MCF 10A (cell line): ENCODE measurements at places on chromosomes 16 and 17. TPM values are rescaled to one million over a fixed set of nuclear protein-coding genes. Genes with fewer than 3 reads are reported as not detected.

DNA sequence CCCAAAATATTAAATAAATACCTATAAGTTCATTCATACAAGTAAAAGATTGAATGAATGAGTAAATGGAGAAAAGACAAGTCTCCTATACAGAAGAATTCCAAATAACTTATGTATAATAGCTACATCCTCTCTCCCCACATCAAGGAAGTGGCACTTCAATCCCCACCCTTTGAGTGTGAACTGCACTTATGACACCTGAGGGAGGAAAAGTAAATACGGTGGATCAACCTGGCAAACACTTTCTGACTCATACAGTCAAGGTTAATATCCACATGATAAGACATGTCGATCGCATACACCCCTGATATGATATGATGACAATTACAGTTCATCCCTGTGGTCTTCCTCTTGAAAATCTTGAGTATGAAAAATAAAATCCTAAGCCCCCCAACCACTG lies 18.0 kb downstream of the SLFN12L start:
- H3K27ac ChIP-seq, result no peak overlapping the region
- no peak overlapping the region for H3K4me3 ChIP-seq
- peak; percentile 38 for DNase-seq
- H3K4me1 ChIP-seq, result no peaks in the 10 kb centered on the region
- no peaks in the 10 kb centered on the region for H3K36me3 ChIP-seq

DNA sequence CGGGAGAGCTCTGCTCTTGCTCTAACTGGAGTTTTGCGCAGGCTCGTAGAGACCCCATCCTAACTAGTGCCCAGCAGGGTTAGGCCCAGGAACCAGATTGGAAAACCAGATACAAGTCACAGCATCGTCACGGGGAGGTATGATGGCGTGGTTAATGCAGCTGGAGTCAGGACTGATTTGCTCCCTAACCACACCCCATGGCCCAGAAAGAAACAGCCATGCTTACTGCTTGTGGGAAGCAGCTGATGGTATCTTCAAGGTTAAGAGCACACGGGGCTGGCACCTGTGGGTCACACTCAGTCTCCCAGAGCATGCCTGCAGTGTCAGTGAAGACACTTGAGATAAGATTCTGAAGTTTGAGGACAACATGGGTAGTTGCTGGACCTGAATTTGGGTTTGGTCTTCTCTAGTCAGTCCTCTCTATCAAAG lies 60.2 kb downstream of the WIPI1 start:
- no peaks in the 10 kb centered on the region for H3K4me1 ChIP-seq
- H3K4me3 ChIP-seq, result no peak overlapping the region
- no peak for DNase-seq
- H3K27me3 ChIP-seq, result no peaks in the 10 kb centered on the region
- H3K36me3 ChIP-seq, result no peaks in the 10 kb centered on the region

DNA sequence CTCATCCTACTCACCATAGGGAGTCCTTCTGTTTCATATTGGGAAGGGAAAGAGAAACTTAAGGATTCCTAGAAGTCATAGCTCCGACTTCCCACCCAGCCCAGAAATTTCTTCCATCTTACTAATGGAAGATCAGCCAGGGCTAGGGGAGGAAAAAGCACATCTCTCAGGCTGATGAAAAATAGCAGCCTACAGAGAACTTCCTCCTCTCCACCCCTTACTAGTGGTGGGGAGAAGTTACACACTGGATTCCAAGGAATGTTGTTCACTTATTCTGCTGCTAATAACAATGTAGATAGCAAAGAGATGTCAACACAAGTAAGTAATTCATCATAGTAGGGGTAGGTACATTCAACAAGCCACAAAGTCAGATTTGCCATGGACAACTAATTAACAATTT lies 94.4 kb downstream of the SPACA3 start:
- H3K27ac ChIP-seq, result no peak overlapping the region
- peaks cover 1% of the 10 kb centered on the region for H3K27me3 ChIP-seq
- no peak overlapping the region for H3K4me3 ChIP-seq
- no peak for DNase-seq

DVL2 gene
- total RNA-seq, result 34.9 and 37.4 TPM in 2 replicates

TMC7 gene
- total RNA-seq, result 4.1 and 6.0 TPM in 2 replicates

UTS2R gene
- total RNA-seq, result not detected in 2 replicates

BIRC5 gene
- total RNA-seq, result 24.6 and 45.6 TPM in 2 replicates

DNA sequence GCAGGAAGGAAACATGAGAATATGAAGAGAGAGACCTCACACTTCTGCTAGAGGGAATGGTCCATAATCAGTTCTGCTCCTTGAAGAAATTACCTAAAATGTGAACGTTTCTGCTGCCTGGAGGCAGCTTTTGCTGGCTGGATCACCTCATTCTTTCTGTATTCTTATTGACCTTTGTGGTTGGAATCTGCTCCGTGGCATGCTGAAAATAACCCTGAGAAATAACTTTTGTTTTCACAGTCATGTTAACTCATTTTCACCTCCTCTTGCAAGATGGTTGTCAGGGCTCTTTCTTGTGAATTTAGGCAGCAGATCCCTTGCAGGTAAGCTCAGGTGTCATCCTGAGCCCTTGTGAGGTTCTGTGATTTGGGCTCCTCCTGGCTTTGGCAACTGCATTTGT lies 70.2 kb downstream of the IRF8 start:
- H3K27me3 ChIP-seq, result peaks cover 67% of the 10 kb centered on the region
- no peak overlapping the region for H3K27ac ChIP-seq
- no peaks in the 10 kb centered on the region for H3K4me1 ChIP-seq
- no peak for DNase-seq
- H3K4me3 ChIP-seq, result no peak overlapping the region

DNA sequence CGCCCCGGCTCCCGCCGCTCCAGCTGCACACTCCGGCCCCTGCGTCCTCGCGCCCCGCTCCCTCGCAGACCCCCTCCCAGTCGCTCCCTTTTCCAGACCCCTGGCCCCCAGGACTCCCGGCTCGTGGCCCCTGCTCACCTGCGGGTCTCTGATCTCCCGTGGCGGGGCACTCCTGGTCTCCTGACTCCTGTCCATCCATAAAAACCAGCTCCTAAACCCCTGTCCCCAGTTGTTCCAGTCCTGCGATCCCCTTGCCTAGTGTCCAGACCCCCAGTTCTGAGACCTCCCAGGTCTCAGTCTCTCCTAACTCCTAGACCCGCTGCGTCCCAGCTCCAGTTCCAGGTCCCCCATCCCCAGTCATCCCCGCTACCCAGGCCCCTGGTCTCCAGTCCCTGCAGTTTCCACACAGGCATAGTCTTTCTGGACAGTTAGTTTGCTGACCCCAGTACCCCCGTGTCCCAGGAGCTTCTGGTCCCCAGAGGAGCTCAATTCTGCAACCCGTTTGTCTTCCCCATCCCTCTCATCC lies 379 bp downstream of the SNX29 start:
- H3K27me3 ChIP-seq, result no peaks in the 10 kb centered on the region
- H3K4me3 ChIP-seq, result peak overlapping the region; percentile 87
- peaks cover 24% of the 10 kb centered on the region for H3K36me3 ChIP-seq
- peak overlapping the region; percentile 86 for H3K27ac ChIP-seq
- DNase-seq, result peak; percentile 8

DNA sequence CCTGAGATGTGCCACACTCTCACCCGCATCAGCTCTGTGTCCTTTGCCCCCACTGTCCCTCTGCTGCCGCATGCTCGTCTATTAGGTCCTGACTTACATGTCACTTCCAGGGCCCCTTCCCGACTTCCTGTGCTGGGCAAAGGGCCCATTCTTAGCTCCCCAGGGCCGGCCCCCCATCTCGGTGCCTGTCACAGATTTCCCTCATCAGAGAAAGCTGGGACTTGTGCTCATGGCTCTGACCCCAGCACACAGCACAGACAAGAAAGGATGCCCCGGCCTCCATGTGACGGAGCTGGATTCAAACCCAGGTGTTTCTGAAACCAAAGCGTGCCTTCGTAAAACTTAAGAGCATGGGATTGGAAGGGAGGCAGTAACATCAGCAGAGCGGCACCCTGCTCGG lies 5.9 kb upstream of the MAPK7 start:
- peaks cover 7% of the 10 kb centered on the region for H3K4me1 ChIP-seq
- no peaks in the 10 kb centered on the region for H3K27me3 ChIP-seq
- no peaks in the 10 kb centered on the region for H3K36me3 ChIP-seq
- no peak overlapping the region for H3K4me3 ChIP-seq

- no peaks in the 10 kb centered on the region for H3K36me3 ChIP-seq
- H3K4me3 ChIP-seq, result peak overlapping the region; percentile 84
- DNase-seq, result no peak
- H3K4me1 ChIP-seq, result peaks cover 37% of the 10 kb centered on the region
- H3K27me3 ChIP-seq, result no peaks in the 10 kb centered on the region
Measured at GRCh38 chr17:42275527-42276358, 448 bp downstream of the STAT5B start.

DNA sequence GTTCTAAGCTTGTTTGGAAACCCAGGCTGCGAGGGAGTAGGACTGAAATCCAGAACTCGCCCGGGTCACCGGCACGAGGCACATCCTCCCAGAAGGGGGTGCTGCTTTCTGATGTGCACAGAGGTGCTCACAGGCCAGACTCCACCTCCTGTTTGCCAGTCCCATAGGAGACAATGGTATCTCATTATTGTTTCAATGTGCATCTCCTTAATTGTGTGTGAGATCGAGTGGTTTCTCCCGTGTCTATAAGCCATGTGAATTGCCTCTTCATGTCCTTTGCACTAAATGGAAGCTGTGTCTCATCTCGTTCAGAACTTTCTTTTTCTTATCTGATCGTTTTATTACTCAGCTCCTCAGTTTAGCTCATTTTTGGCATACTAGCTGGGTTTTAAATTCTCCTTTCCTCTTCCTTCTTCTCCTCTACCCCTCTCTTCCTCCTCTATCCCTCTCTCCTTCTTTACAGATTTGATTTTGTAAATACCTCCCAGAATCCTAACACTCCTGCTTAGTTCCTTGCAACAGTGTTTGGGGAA lies 32.1 kb upstream of the PRKCB start:
- peak; percentile 61 for DNase-seq
- H3K27ac ChIP-seq, result peak overlapping the region; percentile 5
- H3K27me3 ChIP-seq, result no peaks in the 10 kb centered on the region
- peaks cover 7% of the 10 kb centered on the region for H3K4me1 ChIP-seq
- no peaks in the 10 kb centered on the region for H3K36me3 ChIP-seq

PRAC1 gene
- total RNA-seq, result not detected in 2 replicates

CES1 gene
- not detected in 2 replicates for total RNA-seq

- peaks cover 13% of the 10 kb centered on the region for H3K27me3 ChIP-seq
- DNase-seq, result no peak
- H3K36me3 ChIP-seq, result peaks cover 6% of the 10 kb centered on the region
- H3K4me1 ChIP-seq, result peaks cover 16% of the 10 kb centered on the region
- H3K27ac ChIP-seq, result peak overlapping the region; percentile 10
Measured at GRCh38 chr17:8005967-8006730, 3.7 kb downstream of the GUCY2D start.

- no peaks in the 10 kb centered on the region for H3K27me3 ChIP-seq
- peaks cover 36% of the 10 kb centered on the region for H3K4me1 ChIP-seq
- H3K4me3 ChIP-seq, result no peak overlapping the region
- peak; percentile 73 for DNase-seq
- peaks cover 25% of the 10 kb centered on the region for H3K36me3 ChIP-seq
Measured at GRCh38 chr16:82639666-82640336, 13.0 kb downstream of the CDH13 start.

- no peaks in the 10 kb centered on the region for H3K36me3 ChIP-seq
- DNase-seq, result no peak
- no peak overlapping the region for H3K4me3 ChIP-seq
- H3K4me1 ChIP-seq, result no peaks in the 10 kb centered on the region
Measured at GRCh38 chr17:34484193-34484733, 95.1 kb upstream of the TMEM132E start.

- peaks cover 23% of the 10 kb centered on the region for H3K4me1 ChIP-seq
- H3K4me3 ChIP-seq, result no peak overlapping the region
- H3K27ac ChIP-seq, result no peak overlapping the region
Measured at GRCh38 chr16:84360170-84360569, 8.2 kb upstream of the ATP2C2 start.

CD300A gene
- not detected in 2 replicates for total RNA-seq

DNA sequence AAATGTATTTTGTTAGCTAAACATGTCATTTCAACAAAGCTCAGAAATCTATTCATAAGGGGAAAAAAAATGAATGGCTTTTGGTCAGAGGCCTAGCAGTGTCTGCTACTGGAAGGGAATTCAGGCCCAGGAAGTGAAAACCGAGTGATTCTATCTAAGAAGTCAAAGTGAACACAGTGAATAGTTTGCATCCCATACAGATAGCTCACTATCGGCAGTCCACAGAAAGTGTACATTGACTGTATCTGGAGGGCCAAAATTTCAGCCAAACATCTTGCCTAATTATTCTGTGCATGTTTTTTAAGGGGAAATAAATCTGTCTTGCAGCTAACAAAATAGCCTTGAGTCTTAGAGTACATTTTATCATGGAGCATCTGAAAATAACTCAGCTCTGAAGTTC lies 214.4 kb upstream of the CACNG5 start:
- DNase-seq, result no peak
- H3K27ac ChIP-seq, result no peak overlapping the region

DNA sequence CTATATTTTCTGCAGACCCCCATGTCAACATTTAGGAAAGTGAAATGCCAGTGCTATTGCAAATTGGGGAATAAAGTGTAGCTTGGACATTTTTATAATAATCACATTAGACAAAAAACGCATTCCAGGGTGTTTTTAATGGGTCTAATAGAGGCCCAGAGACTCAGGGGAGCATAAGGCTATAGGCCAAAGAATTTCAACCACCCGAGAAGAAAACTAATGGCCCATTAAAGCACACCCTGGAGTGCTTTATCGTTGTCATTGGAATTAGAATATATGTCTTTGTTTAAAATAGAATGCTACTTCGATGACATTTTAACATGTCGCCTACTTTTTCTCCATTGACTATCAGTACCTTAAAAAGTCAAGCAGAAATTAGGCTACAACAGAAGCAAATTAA lies 414.1 kb upstream of the CDH8 start:
- H3K27me3 ChIP-seq, result no peaks in the 10 kb centered on the region
- no peak overlapping the region for H3K27ac ChIP-seq
- no peak overlapping the region for H3K4me3 ChIP-seq
- no peaks in the 10 kb centered on the region for H3K36me3 ChIP-seq

- H3K36me3 ChIP-seq, result no peaks in the 10 kb centered on the region
- no peaks in the 10 kb centered on the region for H3K27me3 ChIP-seq
- DNase-seq, result no peak
Measured at GRCh38 chr17:10762037-10762436, 32.2 kb upstream of the TMEM220 start.

DNA sequence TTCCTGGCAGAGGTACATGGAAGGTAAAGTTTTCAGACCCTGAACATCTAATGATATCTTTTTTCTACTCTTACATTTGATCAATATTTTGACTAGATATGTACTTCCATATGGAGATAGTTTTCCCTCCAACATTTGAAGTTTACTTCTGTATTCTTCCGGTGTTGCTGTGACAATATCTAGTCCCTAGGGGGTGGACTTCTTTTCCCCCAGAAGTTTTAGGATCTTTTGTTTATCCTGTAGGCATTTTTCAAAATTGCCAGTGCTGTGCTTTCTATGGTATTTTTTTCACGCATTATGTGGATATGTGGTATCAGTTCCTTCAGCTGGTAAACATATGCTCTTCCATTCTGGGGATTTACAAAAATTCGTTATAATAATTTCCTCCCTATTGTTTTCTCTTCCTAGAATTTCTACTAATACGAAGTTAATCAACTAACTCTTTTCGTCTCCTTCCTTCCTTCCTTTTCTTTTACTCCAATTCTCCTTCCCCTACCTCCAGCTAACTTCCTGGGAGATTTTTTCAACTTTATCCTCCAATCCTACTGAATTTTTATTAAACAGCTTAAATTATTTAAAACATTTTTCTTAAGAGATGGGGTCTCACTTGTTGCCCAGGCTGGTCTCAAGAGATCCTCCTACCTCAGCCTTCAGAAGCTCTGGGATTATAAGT lies 26.1 kb upstream of the ZNHIT3 start:
- no peaks in the 10 kb centered on the region for H3K4me1 ChIP-seq
- peaks cover 52% of the 10 kb centered on the region for H3K27me3 ChIP-seq
- no peak for DNase-seq
- H3K27ac ChIP-seq, result no peak overlapping the region
- no peak overlapping the region for H3K4me3 ChIP-seq

TBC1D3G gene
- total RNA-seq, result 0.86 TPM in 1 of 2 replicates, not detected in the other

CEP295NL gene
- total RNA-seq, result 0.68 and 0.86 TPM in 2 replicates

RAB26 gene
- total RNA-seq, result 0.81 and 1.0 TPM in 2 replicates

GAST gene
- total RNA-seq, result not detected in 2 replicates
